Fibroblast of skin of scalp (primary cell): ENCODE measurements at places on chromosomes 6 and 20.

DNA sequence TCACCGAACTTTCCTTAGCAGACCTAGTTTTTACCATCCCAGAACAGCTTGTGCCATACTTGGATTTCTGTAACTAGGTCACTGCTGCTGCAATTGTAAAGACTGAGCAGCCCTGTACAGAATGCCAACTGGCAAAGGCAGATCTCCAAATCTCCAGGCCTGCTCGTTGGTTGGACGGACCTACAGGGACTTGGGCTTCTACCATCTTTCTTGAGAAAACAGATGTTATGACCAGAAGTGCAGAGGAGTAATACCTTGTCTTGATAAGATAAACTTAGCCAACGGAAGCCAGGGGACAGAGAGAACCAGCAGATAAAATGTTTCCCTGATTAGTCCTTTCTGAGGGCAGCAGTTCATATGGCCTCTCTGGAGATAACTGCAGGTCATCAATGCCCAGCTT lies 304.1 kb downstream of the RFPL4B start:
- DNase-seq = no peak

DNA sequence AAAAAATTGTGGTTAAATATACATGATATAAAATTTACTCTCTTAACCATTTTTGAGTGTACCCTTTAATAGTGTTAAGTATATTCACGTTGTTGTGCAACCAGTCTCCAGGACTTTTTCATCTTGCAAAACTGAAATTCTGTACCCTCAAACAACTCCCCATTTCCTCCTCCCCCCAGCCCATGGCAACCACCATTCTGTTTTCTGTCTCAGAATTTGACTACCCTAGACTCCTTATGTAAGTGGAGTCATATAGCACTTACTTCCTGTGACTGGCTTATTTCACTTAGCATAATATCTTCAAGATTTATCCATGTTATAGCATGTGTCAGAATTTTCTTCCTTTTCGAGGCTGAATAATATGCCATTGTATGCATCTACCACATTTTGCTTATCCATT lies 5.1 kb downstream of the VPS16 start:
- DNase-seq = no peak

DNA sequence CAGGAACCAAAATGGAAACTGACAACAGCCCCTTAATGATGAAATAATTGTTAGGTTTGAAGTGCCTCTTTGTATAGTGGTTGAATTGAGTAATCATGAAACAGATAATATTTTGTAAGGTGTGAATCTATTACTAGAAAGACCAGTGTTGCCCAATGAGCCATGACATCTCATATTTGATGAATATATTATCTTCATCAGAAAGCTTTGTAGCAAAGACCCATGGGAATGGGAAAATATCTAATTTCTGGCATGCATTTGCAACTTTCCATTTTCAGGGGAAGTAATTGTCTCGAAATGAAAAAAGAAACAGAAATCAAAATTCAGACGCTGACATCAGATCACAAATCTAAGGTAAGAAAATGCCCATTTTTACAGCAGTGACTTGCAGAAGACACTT lies 57.3 kb upstream of the LAMP5 start:
- no peak for DNase-seq

DNA sequence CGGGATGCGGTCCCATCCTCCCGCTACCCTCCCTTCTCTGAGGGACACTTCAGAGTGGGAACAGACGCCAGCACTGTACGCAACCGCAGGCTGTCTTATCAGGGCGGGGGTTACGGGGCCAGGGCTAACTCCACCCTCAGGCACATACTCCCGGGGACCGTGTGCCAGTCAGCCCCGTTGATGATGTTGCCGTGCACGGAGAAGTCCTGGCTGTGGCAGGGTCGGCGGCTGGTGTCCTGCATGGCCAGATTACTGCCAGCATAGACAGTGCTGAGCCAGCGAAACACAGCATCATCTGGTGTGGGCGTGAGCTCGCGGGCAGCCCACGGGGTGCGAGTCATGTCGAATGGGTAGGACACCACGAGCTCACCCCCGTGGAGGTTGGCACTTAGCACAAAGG lies 5.0 kb downstream of the CPXM1 start:
- no peak for DNase-seq

GRCh38 chr20:63409066-63409833 lies 48.1 kb upstream of the CHRNA4 start:
- DNase-seq = no peak

- DNase-seq = no peak
Measured at GRCh38 chr6:14957355-14958059, 288.4 kb upstream of the JARID2 start.

GRCh38 chr6:6557504-6557839 lies 31.0 kb upstream of the LY86 start:
- no peak for DNase-seq

- DNase-seq = no peak
Measured at GRCh38 chr6:106778943-106779342, 149.6 kb downstream of the QRSL1 start.

- peak; percentile 14 for DNase-seq
Measured at GRCh38 chr20:5078399-5078958, 41.3 kb downstream of the PCNA start.

DNA sequence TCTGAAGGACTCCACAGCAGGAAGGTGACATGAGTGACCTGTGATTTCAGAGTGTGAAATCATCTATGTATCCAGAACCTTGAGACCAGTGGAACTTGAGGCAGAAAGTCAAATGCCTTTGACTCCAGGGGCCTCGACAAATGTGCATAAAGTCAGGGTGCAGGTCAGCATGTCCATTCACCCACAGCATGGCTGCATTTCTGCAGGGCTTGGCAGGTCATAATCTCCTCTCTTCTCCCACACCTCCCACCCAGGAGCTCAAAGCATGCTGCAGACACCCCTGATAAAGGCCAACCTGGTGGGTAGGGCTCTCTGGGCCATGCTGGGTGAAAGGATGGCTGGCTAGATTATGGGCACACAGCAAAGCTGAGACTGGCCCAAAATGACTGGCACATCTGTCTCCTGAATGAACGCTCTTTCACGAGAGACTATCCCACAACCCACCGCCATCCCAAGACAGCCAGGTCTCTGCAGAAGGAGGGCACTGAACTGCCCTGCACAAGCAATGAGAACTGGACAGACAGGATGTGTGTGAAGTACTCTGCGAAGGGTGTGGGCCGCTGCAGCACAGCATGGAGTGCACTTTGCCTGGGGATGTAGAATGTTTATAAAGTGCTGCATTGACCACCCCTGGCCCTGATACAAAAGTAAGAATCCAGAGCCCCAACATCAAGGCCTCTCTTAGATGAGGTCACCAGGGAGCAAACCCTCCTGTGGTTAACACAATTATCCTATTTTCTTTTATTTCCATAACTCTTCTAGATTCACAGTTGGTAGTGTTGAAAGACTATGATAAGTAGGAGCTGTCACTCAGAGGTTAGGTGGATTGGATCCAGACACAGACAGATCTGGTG lies 78.2 kb upstream of the NXT1 start:
- DNase-seq = no peak

GRCh38 chr6:144767051-144767450 lies 481.9 kb downstream of the UTRN start:
- no peak for DNase-seq

DNA sequence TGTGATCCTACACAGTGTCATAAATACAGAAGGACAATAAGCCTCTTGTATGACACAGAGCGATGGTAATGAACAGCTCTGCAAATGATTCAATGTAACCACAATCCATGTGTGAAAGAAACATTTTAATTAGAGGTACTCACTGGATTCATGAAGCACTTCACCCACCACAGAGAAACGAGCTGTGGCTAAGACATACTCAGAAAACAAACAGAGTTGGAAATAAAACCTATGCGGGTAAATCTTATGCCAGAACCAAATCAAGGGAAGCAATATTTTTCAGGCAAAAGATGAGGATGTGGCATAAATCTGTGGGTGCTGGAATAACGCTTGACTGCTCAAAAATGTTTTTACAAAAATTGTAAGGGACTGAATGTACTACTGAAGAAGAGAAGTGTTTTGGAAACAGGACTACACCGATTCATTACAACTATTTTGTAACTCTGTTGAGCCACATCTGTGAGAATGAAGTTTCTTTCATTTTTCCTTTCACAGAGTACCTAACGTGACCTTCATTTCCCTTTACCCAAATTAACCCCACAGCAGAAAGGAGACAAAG lies 112.1 kb downstream of the WDR27 start:
- DNase-seq = peak; percentile 42

GRCh38 chr6:149580880-149581279 lies 14.7 kb downstream of the GINM1 start:
- DNase-seq = no peak

- DNase-seq = peak; percentile 93
Measured at GRCh38 chr6:158648682-158649131, 1.1 kb upstream of the SYTL3 start.
